Smooth muscle cell of the coronary artery (primary cell): ENCODE measurements at places on chromosomes 5 and 9. TPM values are rescaled to one million over a fixed set of nuclear protein-coding genes. Genes with fewer than 3 reads are reported as not detected.

The NR5A1 gene
- total RNA-seq: not detected in 2 replicates

The WWC1 gene
- 0.38 and 3.2 TPM in 2 replicates for total RNA-seq

The CMBL gene
- 6.2 and 21.6 TPM in 2 replicates for total RNA-seq

The OR13C8 gene
- not detected in 2 replicates for total RNA-seq

The SIT1 gene
- total RNA-seq: 0.12 and 0.15 TPM in 2 replicates

The OLFML2A gene
- total RNA-seq: 0.98 and 6.2 TPM in 2 replicates

The PROP1 gene
- total RNA-seq: not detected in 2 replicates

The ADAMTS13 gene
- total RNA-seq: 1.8 and 3.5 TPM in 2 replicates

The CDH10 gene
- 0.70 and 3.8 TPM in 2 replicates for total RNA-seq

The FOXD4L4 gene
- under 0.01 and 0.08 TPM in 2 replicates for total RNA-seq

The MEIKIN gene
- total RNA-seq: not detected in 2 replicates

The C1QTNF2 gene
- 0.23 and 0.35 TPM in 2 replicates for total RNA-seq

The SYK gene
- total RNA-seq: not detected in 2 replicates

The WNT8A gene
- not detected in 2 replicates for total RNA-seq

The CDK5RAP2 gene
- total RNA-seq: 28.3 and 29.5 TPM in 2 replicates

The STK32A gene
- 0.82 and 2.0 TPM in 2 replicates for total RNA-seq

The PHYKPL gene
- total RNA-seq: 30.6 and 59.9 TPM in 2 replicates

The TRPM6 gene
- total RNA-seq: under 0.01 TPM in 1 of 2 replicates, not detected in the other

The ECM2 gene
- total RNA-seq: 4.4 and 17.3 TPM in 2 replicates

The INSL4 gene
- not detected in 2 replicates for total RNA-seq

The GCNT4 gene
- total RNA-seq: 1.9 and 2.7 TPM in 2 replicates

The GABRA1 gene
- not detected in 2 replicates for total RNA-seq

The CENPH gene
- 1.5 and 6.8 TPM in 2 replicates for total RNA-seq

The ZBED3 gene
- total RNA-seq: under 0.01 and 0.75 TPM in 2 replicates

The SPAAR gene
- total RNA-seq: 0.12 and 0.68 TPM in 2 replicates

The SCAI gene
- 5.0 and 6.4 TPM in 2 replicates for total RNA-seq

The NR2F1-AS1 gene
- 16.0 and 24.2 TPM in 2 replicates for total RNA-seq

The PCDHGB5 gene
- 11.5 and 16.9 TPM in 2 replicates for total RNA-seq

The PHF24 gene
- total RNA-seq: under 0.01 TPM in 2 replicates

The IFNA21 gene
- not detected in 2 replicates for total RNA-seq

The IL5 gene
- total RNA-seq: not detected in 2 replicates

The RGMB gene
- 7.8 and 62.9 TPM in 2 replicates for total RNA-seq

The PCDHGA11 gene
- total RNA-seq: 4.7 and 7.1 TPM in 2 replicates

The DNAH5 gene
- total RNA-seq: 0.12 and 0.15 TPM in 2 replicates

The STPG3 gene
- total RNA-seq: not detected in 2 replicates

The LCP2 gene
- not detected in 2 replicates for total RNA-seq

The TAF11L5 gene
- not detected in 2 replicates for total RNA-seq

The GABBR2 gene
- 0.23 TPM in 1 of 2 replicates, not detected in the other for total RNA-seq

The IL33 gene
- 64.8 and 186 TPM in 2 replicates for total RNA-seq

The FOXD4L3 gene
- total RNA-seq: 0.08 TPM in 1 of 2 replicates, not detected in the other

The CDC26 gene
- 41.2 and 54.1 TPM in 2 replicates for total RNA-seq

The CDKN2A gene
- 19.0 and 44.6 TPM in 2 replicates for total RNA-seq

The PCDHB5 gene
- total RNA-seq: 2.3 and 3.7 TPM in 2 replicates

The SLC25A25 gene
- total RNA-seq: 19.2 and 19.4 TPM in 2 replicates

The RMI1 gene
- 3.0 and 3.9 TPM in 2 replicates for total RNA-seq

The C6 gene
- total RNA-seq: 0.23 and 0.59 TPM in 2 replicates

The CKMT2 gene
- total RNA-seq: 2.5 and 12.8 TPM in 2 replicates

The GGTA1 gene
- 0.12 and 0.15 TPM in 2 replicates for total RNA-seq

The AMBP gene
- total RNA-seq: 0.08 and 0.12 TPM in 2 replicates

The MLANA gene
- not detected in 2 replicates for total RNA-seq

The CCL27 gene
- total RNA-seq: 0.47 TPM in 1 of 2 replicates, not detected in the other

The ANKRD18A gene
- under 0.01 TPM in 1 of 2 replicates, not detected in the other for total RNA-seq

The INSL6 gene
- not detected in 2 replicates for total RNA-seq

The SHISAL2B gene
- not detected in 2 replicates for total RNA-seq

The KIF4B gene
- total RNA-seq: not detected in 2 replicates

The F2RL1 gene
- total RNA-seq: 22.8 and 26.8 TPM in 2 replicates

The TIFAB gene
- not detected in 2 replicates for total RNA-seq

The SPINK1 gene
- 0.68 TPM in 1 of 2 replicates, not detected in the other for total RNA-seq

The NUTM2F gene
- total RNA-seq: not detected in 2 replicates

The CCDC180 gene
- total RNA-seq: 0.12 and 0.45 TPM in 2 replicates
